ENCODE measurements at places on chromosomes 3 and 15.

DNA sequence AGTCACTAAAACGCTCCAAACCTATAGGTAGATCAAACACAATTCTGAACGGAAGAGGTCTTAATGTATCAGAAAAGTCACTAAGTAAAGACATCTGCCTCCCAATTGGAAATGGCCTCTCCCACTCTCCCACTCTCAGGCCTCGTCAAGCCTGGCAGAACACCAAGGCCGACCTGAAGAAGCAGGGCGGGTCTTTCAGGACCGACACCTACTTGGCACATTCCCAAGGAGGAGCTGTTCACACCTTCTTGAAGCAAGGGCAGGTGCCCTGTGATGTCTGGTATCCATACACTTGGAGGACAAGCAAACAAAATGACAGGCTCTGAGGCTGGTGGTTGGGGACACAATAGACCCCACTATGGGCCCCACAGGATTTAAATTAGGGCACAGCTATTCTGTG lies 30.0 kb downstream of the XXYLT1 start:
- peak; percentile 39 for DNase-seq

GRCh38 chr3:123773681-123774431 lies 110.3 kb downstream of the MYLK start:
- no peak for DNase-seq

DNA sequence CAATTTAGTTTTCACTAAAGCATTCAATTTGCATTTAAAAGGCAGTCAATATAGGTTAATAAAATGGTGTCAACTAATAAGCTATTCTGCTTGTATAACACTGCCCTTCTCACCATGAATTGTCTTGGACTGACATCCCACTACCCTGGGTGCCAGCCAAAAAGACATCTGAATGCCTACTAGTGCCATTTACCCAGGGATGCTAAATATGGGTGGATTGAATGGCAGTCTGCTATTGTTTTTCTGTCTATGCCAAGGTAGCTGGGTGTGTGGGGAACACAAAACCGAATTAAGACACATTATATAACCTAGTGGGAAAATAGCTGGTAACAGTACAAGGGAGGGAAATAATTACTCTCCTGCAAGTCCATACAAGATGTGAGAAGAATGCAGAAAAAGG lies 240.0 kb upstream of the CFAP20DC start:
- DNase-seq: no peak

- DNase-seq: peak; percentile 82
These were observed 19.5 kb downstream of the MESD start for GRCh38 chr15:80970018-80970657.
